ENCODE measurements at places on chromosomes 2 and 18.

- 0 out of 2 replicates have a peak, but pooled peaks cover 4% of the 10 kb centered on the region for H3K4me1 ChIP-seq
- H3K27me3 ChIP-seq, result no peaks in the 10 kb centered on the region
- DNase-seq, result no peak
- no peak overlapping the region for H3K27ac ChIP-seq
Observed at GRCh38 chr2:182946958-182947369, 80.5 kb upstream of the FRZB start.

- DNase-seq, result no peak
- H3K4me3 ChIP-seq, result no peak overlapping the region
- H3K27me3 ChIP-seq, result no peaks in the 10 kb centered on the region
- no peak overlapping the region for H3K27ac ChIP-seq
- H3K36me3 ChIP-seq, result no peaks in the 10 kb centered on the region
- no peaks in the 10 kb centered on the region for H3K4me1 ChIP-seq
Observed at GRCh38 chr2:2557475-2557874, 226.4 kb upstream of the MYT1L start.

DNA sequence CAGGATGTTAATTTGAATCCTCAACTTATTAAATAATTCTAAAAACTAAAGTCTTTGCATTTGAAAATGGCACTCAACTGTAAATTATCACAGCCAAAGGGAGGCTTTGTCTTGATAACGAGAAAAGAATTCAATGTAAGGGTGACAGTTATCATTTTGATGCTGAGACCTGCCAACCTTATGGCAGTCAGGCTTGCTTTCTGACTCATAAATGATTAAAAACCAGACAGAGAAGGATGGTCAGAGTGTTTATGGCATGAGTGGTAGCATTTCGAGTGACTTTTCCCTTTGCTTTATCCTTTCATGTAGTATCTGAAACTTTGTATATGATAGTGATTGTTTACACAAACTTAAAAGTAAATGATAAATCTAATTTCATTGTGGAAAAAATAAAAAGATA lies 53.9 kb upstream of the EPC2 start:
- no peak overlapping the region for H3K4me3 ChIP-seq
- no peak overlapping the region for H3K27ac ChIP-seq
- no peak for DNase-seq
- H3K4me1 ChIP-seq, result no peaks in the 10 kb centered on the region

- H3K27me3 ChIP-seq, result peaks cover 66% of the 10 kb centered on the region
- no peak overlapping the region for H3K4me3 ChIP-seq
- DNase-seq, result no peak
- no peak overlapping the region for H3K27ac ChIP-seq
Observed at GRCh38 chr2:236166796-236167296, 1.3 kb downstream of the GBX2 start.

DNA sequence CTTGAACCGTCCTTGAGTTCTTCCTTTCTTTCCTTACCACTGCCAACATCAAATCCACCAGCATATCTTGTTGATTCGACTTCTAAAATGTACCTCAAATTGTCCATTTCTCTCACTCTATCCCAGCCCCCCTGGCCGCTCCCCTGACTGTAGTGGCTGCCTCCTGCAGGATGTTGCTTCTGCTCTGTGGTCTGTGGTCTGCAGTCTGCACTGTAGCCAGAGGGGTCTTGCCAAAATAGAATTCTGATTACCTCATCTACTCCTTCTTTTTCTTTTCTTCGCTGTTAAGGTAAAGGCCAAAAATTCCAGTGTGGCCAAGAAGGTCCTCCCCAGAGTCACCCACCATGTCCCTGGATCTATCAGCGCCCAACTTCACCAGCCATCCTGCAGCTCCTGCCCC lies 79.5 kb upstream of the ALPP start:
- H3K27ac ChIP-seq, result no peak overlapping the region
- no peak for DNase-seq
- no peak overlapping the region for H3K4me3 ChIP-seq
- no peaks in the 10 kb centered on the region for H3K27me3 ChIP-seq
- H3K4me1 ChIP-seq, result no peaks in the 10 kb centered on the region
- H3K36me3 ChIP-seq, result no peaks in the 10 kb centered on the region

- peaks cover 5% of the 10 kb centered on the region for H3K4me1 ChIP-seq
- DNase-seq, result peak; percentile 14
- peak overlapping the region; percentile 88 for H3K4me3 ChIP-seq
- H3K27me3 ChIP-seq, result no peaks in the 10 kb centered on the region
- no peaks in the 10 kb centered on the region for H3K36me3 ChIP-seq
Observed at GRCh38 chr2:227324642-227324994, 433 bp upstream of the MFF start.

- no peak overlapping the region for H3K4me3 ChIP-seq
- no peaks in the 10 kb centered on the region for H3K27me3 ChIP-seq
- H3K27ac ChIP-seq, result no peak overlapping the region
- no peaks in the 10 kb centered on the region for H3K36me3 ChIP-seq
Observed at GRCh38 chr2:183543731-183544130, 419.5 kb downstream of the NUP35 start.

DNA sequence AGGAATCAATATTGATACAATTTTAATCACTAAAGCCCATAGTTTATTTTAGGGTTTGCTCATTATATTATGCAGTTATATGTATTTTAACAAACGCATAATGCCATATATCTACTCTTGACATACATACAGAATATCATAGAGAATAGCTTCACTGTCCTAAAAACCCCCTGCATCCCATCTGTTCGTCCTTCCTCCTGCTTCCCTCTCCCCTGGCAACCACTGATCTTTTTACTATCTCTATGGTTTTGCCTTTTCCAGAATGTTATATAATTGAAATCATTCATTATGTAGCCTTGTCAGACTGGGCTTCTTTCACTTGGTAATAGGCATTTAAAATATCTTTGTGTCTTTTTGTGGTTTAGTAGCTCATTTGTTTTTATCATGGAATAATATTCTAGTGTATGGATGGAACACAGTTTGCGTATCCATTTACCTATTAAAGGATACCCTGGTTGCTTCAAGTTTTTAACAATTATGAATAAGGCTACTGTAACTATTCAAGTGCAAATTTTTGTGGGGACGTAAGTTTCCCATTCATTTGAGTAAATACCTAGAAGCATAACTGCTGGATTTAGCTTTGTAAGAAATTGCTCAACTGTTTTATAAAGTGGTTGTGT lies 801.6 kb upstream of the GCFC2 start:
- H3K36me3 ChIP-seq, result no peaks in the 10 kb centered on the region
- H3K4me3 ChIP-seq, result no peak overlapping the region
- H3K27ac ChIP-seq, result no peak overlapping the region
- no peak for DNase-seq
- no peaks in the 10 kb centered on the region for H3K4me1 ChIP-seq

DNA sequence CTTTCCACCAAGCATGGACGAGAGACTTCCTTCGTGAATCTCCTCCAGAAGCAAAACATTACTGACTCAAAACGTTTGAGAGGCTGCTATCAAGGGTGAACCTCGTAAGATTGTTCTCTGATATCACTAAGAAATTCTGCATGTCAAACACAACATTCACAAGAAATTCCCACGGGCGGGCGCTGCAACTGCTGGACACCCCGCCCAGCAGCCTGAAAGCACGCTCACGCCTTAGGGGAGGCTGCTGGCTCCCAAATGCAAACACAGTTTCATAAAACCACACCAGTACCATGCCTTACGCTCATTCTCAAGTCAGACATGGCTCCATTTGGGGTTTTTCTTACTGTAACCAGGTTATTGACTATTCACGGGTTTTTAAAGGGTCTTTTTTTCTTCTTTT lies 39.0 kb downstream of the MBP start:
- H3K4me3 ChIP-seq, result no peak overlapping the region
- no peaks in the 10 kb centered on the region for H3K36me3 ChIP-seq
- H3K27ac ChIP-seq, result no peak overlapping the region
- no peaks in the 10 kb centered on the region for H3K4me1 ChIP-seq
- no peaks in the 10 kb centered on the region for H3K27me3 ChIP-seq

GRCh38 chr2:111640480-111640879 lies 243.5 kb downstream of the ANAPC1 start:
- DNase-seq, result no peak
- H3K4me1 ChIP-seq, result no peaks in the 10 kb centered on the region
- H3K27me3 ChIP-seq, result no peaks in the 10 kb centered on the region
- no peak overlapping the region for H3K27ac ChIP-seq
- no peaks in the 10 kb centered on the region for H3K36me3 ChIP-seq

DNA sequence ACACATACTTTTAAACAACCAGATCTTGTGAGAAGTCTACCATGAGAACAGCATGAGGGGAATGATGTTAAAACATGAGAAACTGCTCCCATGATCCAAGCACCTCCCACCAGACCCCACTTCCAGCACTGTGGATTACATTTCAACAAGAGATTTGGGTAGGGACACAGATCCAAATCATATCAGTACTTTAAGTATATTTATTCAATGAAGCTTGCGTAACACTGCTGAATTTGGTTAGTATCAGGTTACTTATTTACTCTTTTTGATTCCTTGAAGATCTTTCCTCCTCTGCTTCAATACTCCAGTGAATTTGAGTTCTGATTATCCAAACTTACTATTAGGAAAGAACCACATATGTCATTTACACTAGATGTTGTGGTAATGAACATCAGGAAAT lies 418.6 kb downstream of the PIK3C3 start:
- no peak for DNase-seq
- no peak overlapping the region for H3K27ac ChIP-seq
- H3K4me1 ChIP-seq, result no peaks in the 10 kb centered on the region
- no peak overlapping the region for H3K4me3 ChIP-seq
- H3K36me3 ChIP-seq, result no peaks in the 10 kb centered on the region

DNA sequence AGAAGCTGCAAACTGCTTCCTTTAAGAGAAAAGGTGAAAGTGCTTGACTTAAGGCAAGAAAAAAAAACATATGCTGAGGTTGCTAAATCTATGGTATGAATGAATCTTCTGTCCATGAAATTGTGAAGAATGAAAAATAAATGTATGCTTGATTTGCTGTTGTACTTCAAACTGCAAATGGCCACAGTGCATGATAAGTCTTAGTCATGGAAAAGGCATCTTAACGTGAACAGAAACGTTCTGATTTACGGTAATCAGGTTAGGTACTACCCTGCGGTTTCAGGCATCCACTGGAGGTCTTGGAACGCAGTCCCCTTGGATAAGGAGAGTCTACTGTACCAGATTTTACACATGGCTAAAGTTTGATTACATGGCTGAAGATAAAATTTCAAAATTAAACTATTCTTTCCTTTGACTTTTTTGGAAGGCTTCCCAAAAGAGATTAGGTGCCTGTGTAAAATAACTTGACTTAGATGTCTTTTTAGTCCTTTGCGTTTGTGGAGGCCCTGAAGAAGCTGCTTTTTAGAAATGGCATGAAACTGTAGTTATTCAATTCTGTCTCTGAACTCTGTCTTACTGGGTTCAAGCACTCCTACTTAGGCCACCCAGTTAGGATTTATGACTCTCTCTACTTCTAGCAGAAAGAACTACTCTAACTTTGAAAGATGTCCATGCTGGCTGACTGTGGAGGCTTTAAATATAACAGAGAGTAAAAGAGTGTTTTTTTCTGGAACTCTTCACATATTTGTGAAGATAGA lies 35.9 kb upstream of the SCN9A start:
- no peaks in the 10 kb centered on the region for H3K27me3 ChIP-seq
- H3K36me3 ChIP-seq, result no peaks in the 10 kb centered on the region
- H3K4me1 ChIP-seq, result no peaks in the 10 kb centered on the region
- H3K27ac ChIP-seq, result no peak overlapping the region
- no peak overlapping the region for H3K4me3 ChIP-seq

- no peaks in the 10 kb centered on the region for H3K36me3 ChIP-seq
- no peaks in the 10 kb centered on the region for H3K27me3 ChIP-seq
- no peak for DNase-seq
- no peak overlapping the region for H3K27ac ChIP-seq
- no peak overlapping the region for H3K4me3 ChIP-seq
Observed at GRCh38 chr2:3189961-3190360, 187.7 kb downstream of the EIPR1 start.

- H3K27me3 ChIP-seq, result no peaks in the 10 kb centered on the region
- H3K36me3 ChIP-seq, result no peaks in the 10 kb centered on the region
- no peaks in the 10 kb centered on the region for H3K4me1 ChIP-seq
- DNase-seq, result no peak
Observed at GRCh38 chr2:144583741-144584453, 64.0 kb upstream of the ZEB2 start.

- DNase-seq, result no peak
- H3K4me1 ChIP-seq, result peaks cover 20% of the 10 kb centered on the region
- no peak overlapping the region for H3K27ac ChIP-seq
- H3K4me3 ChIP-seq, result no peak overlapping the region
Observed at GRCh38 chr2:150571121-150571520, 83.7 kb upstream of the RND3 start.
